ENCODE measurements at places on chromosomes 4 and X.
A peak's percentile ranks its signal among the peaks of the same experiment; 100 is the strongest.

DNA sequence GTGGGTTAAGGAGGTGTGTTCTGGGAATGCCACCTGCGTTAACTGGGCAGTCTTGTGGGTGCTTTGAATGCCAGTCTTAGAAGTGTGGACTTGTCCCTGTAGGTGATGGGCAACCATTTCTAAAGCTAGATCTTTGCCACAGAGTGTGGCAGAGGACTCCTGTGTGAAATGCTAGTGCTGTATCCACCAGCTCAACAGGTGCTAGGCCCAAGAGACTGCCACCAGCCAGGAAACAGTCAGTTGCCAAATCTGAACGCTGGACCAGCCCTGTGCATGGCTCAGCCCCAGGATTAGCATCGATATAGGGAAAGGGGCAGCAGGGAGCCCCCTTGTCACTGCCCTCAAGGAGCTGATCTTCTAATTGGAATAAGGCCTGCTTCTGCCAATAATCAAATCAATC is 35.3 kb downstream of the STARD8 start:
- DNase-seq = no peak

- no peak for DNase-seq
Measured at GRCh38 chr4:73872316-73873108, 3.3 kb downstream of the CXCL1 start.

DNA sequence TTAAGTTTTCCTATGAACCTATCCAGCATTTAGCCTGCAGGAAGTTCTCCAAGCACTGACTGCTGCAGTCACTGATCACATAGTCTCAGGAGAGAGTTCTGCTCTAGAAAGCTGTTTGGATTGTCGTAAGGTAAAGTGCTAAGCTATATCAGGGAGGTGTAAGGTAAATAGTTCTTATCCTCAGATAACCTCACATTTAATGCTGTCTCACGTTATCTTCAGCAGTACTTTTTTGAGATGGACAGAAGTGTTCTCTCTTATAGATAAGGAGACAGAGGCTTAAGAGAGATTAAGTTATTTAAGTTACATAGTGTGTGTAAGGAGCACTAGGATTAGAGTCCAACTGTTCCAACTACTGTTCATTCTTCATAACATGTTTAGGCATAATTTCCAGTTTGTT is 77.9 kb downstream of the STIM2 start:
- no peak for DNase-seq

DNA sequence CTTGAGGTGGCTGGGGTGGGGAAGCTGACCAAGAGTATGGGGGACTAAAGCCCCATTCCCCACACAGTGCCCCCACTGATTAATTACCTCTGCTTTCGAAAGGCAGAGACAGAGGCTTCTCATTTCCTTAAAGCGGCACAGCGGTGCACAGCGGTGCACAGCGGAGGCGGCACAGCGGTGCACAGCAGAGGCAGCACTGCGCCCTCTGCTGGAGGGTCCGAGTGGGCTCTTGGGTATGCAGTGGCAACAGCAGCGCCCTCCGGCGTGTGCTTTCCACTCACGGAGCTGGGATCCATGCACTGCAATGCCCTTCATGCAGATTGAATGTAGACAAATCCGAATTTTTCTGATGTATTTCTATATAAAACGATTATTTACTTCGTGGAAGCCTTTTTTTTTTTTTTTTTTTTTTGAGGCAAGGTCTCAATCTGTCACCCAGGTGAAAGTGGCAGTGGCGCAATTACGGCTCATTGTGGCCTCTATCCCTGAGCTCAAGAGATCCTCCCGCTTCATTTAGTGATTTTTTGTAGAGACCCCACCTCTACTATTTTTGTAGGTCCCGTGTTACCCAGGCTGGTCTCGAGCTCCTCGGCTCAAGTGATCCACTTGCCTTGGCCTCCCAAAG is 19.7 kb upstream of the PRPS2 start:
- peak; percentile 74 for DNase-seq

DNA sequence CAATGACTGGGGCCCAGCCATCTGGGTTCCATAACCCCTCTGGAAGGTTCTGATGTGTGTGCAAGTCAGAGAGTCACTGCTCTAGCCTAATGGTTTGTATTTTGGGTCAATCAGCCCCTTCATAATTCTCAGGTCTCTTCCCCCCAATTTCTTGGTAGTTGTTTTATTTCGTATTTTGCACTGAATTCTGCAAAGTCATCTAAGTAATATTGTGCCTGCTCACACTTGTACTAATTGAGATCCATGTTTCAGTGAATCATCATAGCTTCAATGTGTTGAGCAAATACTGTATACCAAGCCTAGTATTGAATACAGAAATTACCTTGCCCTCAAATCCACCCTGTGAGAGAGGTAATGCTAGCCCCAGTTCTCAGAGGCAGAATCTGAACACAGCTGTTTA is 28.0 kb upstream of the TBL1X start:
- no peak for DNase-seq

- DNase-seq = no peak
Measured at GRCh38 chrX:100681599-100681998, 37.6 kb downstream of the SRPX2 start.

All from right cardiac atrium (tissue), 5 donors.